ENCODE measurements at places on chromosomes 1 and 21.

DNA sequence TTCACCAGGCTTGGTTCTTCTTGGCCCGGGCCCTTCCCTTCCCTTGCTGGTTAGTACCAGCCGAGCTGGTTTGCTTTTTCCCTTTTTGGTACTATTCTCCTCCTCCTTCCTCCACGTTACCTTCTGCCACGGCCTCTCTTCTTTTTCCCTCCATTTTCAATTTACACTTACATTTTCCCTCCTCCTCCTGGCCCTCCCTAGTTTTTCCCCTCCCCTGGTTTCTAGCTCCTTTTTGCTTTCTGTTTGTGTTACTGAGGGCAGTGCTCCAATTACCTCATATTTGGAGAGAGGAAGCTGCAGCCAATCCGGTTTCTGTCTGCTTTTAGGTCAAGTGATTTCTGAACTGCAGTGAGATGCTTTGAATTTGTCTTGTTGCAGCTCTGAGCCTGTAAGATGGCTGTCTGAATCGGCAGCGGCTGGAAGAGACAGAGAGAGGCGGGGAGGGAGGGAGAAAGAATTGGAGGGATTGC lies 63.7 kb downstream of the MACF1 start:
- no peak for DNase-seq

DNA sequence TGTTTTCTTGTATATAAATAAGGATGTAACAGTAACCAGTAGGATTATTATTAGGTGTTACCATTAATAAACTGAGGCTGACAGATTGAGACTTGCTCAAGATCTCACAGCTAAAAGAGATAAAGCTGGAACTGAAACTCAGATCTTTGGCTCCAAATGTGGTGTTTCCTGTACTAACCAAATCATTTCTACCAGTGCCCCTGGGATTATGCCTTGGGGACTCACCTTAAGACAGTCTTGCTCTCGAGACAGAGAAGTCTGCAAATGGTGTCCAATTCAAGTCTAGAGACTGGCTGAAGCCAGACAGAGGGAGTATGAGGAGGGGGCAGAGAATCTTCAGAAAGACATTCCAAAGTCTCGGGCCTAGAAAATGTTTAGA lies 593 bp upstream of the CD53 start:
- DNase-seq: no peak

DNA sequence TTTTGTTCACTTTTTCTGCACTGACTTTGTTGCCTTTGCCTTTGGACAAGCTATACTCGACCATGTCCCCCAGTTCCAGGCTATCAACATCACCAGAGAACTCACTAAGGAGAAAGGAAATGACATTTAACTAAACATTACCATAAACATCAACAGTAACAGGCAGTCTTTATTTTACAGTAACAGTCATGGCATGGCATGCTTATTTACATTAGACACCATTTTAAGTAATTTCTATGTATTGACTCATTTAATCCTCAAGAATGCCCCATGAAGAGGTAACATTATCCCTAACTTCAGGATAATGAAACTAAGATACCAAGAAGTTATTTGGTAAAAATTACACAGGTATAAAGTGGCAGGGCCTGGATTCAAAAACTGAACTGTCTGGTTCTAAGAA lies 8.7 kb upstream of the NRAS start:
- no peak for DNase-seq

DNA sequence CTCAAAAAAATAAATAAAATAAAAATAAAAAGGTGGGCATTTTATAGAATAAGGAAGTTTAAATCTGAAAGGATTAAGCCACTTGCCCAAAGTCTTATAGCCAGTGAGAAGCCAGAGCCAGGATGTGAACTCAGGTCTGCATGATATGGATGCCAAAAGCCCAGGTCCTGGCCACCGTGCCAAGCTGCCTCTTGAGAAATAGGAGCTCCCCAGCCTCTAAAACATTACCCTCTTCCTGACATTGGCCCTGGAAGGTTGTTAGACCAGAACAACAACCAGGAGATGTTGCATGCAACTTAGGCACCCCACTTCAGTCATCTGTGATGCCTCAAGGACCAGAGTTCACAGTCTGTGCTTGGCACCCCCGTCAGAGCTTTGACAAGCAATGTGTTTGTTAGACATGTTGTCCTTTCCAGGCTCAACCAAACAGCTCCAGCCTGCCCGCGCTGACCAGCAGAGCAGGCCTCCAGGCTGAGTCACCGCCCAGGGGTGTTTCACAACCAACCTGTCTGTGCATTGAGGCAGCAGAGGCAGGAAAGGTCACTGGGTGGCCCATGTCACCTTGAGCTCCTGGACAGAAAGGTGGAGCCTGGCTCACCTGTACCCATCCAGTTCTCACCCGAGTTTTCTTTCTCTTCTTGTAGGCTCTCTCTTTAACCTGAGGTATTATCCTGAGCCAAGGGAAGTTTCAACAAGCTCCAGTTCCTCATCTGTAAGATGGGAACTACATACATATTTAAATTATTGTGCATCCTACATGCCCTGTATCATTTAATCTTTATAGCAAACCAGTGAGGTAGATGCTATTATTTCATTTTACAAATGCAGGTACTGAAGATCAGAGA lies 14.9 kb upstream of the MED18 start:
- DNase-seq: no peak

DNA sequence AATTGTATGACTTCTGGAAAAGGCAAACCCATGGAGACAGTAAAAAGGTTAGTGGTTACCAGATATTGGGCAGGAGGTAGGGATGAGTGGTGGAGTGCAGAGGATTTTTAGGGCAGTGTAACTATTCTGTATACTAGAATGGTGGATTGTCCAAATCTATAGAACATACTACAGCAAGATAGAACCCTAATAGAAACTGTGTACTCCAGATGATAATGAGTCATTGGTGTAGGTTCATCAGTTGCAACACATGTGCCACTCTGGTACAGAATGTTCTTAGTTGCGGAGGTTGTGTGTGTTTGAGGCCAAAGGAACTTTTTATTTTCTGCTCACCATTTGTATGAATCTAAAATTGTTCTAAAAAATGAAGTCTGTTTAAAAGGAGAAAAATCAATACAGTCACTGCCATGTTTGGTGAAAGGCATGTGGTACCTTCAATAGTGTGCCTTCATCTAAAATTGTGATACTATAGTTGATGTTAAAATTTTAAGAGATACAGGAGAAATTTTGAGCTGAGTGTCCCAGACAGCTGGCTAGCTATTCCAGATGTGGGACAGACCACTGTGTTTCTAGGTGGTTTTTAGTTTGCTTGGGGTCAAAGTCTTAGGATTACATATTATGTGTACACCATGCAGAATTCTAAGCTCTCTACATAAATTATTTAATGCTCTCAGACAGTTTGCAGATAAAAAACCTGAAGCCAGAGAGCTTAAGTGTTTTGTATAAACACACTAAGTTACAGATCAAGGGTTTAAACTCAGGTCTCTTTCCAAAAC lies 150.5 kb downstream of the RPS6KC1 start:
- no peak for DNase-seq

GRCh38 chr1:226248091-226248490 lies 24.6 kb downstream of the MIXL1 start:
- no peak for DNase-seq

- DNase-seq: no peak
These were observed 725 bp downstream of the RTCA start for GRCh38 chr1:100266741-100267140.

DNA sequence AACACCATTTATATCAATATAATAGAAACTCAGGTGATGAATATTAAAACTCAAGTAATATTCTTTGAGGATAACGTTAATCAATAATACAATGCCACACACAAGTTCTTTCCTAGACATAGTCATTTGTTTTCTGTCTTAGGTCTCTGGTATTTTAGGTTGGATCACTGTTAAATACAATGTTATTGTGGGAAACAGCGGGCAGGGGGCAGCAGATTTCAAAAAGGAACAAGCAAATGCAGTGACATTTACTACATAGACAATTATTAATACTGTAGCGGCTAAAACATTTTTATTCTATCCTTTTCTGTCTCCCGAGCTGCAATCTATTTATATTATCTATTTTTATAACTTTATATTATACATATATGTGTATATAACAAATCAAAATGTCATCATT lies 186.4 kb upstream of the ZNHIT6 start:
- DNase-seq: no peak

GRCh38 chr1:112708002-112708448 lies 1.1 kb upstream of the RHOC start:
- DNase-seq: no peak

- no peak for DNase-seq
These were observed 374.0 kb downstream of the CAMTA1 start for GRCh38 chr1:7159116-7159781.

- DNase-seq: no peak
These were observed 1.9 kb downstream of the LHX4 start for GRCh38 chr1:180231936-180232335.

DNA sequence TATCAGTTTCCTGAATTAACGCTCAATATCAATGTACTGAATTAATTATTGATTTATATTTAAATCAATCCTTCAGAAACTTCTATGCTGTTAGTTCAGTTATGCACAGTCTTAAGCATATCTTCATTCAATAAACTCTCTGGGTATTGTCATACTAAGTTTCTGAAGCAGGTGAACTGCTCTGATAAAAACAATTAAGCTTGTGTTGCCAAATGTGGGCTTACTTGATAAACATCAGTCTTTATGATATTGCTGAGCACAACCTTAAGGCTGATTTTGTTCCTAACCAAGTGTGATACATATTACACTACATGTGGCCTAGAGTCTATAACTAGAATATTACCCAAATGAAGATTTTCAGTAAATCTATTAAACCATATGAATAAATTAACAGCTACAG lies 67.6 kb downstream of the DPYD start:
- DNase-seq: no peak

- DNase-seq: no peak
These were observed 275.9 kb downstream of the LRRC40 start for GRCh38 chr1:69929308-69930057.

GRCh38 chr1:242083742-242084141 lies 84.8 kb upstream of the MAP1LC3C start:
- no peak for DNase-seq

GRCh38 chr1:68103011-68103545 lies 52.7 kb upstream of the DIRAS3 start:
- DNase-seq: no peak

GRCh38 chr1:150544204-150544603 lies 5.0 kb upstream of the ADAMTSL4 start:
- DNase-seq: no peak

- no peak for DNase-seq
These were observed 127.4 kb downstream of the ADSS2 start for GRCh38 chr1:244324176-244324883.

DNA sequence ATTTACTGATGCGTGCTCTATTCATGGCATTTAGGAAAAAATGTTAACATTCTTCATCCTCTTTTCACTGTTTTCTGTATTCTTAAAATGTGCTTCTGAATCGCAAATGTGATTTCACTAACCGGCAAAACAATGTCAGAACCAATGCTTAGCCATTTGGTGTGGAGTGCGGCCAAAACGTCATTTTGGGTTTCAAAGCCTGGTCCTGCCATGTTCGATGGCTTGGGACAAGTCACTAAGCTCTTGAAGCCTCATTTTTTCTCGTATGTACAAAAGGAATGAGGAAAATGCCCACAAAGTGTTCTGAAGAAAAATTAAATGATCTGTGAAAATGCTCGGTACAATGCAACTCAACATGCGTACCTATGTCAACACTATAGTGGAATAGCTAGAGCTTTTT lies 175.3 kb downstream of the APP start:
- DNase-seq: no peak

DNA sequence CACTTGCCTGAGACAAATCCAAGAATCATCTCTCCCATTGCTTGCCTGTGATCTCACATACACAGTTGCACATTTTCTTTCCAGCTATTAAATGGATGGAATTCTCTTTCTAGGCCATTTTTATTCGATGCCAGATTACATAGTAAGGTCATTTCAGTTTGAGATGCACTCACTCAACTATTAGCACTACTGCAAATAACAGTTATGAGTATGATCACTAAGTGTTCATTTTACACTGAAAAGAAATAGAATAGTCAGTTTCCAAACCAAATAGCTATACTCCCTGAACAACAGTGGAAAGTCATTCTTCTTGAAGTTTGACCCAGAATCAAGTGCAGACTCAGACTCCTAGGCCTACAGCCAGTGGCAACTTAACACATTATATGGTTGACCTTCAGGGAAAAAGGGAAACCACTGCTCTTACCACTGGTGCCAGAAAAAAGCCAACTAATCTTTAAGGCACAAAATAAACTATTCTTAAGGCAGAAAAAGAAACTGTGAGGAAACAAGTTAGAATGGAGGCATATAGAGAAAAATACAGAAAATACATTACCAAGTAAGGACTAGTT lies 31.5 kb downstream of the WNT2B start:
- DNase-seq: no peak

GRCh38 chr1:151196292-151196800 lies 2.0 kb upstream of the PIP5K1A start:
- no peak for DNase-seq

DNA sequence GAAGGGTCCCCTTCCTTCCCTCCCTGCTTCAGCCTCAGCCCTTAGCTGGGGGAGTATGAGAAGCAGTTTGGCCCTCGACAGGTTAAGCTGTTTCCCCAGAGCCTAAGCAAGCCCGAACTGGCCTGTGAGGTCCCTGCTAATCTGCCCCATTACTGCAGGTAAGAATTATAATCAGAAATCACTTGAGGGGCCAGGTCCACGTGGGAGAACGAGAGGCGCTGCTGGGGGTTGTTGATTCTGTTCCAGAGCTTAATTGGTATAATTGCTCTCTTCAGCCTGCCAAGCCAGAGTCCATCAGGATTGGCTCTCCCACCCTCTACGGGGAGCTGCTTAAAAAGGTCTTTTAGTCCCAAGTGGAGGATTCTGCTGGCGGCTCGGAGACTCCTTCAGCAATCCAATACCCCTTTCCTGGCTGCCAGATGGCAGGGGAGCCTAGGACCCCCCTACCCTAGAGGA lies 70.8 kb downstream of the UBE2T start:
- no peak for DNase-seq

DNA sequence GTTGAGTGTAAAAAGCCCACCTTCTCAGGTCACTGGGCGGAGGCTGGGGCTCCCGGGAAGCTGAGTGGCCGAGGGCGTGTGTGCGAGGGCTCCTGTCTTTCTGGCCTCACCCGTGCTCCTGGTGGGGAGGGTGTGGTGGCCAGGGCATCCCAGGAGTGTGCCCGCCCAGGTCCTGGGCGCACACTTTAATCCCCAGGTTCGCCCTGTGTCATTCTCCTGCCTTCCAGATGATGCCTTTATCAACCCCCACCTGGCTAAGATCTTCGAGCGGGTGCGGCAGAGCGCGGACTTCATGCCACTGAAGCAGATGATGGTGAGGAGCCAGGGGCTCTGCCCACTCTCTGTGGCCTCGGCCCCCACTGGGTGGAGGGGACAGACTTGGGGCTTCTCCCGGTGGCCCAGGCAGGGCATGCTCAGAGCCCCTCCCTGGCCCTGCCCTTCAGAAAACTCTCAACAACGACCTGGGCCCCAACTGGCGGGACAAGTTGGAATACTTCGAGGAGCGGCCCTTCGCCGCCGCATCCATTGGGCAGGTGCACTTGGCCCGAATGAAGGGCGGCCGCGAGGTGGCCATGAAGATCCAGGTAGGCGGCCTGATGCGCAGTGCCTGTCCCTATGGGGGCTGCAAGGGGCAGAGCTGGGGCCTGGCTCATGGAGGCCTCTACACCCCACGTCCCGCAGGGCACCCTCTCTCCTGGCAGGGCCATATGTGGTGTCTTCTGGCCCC lies 42.5 kb downstream of the COQ8A start:
- DNase-seq: no peak
